ENCODE measurements at places on chromosomes 16 and 17. TPM values are rescaled to one million over a fixed set of nuclear protein-coding genes. Genes with fewer than 3 reads are reported as not detected.

The ENO3 gene
- total RNA-seq: 1.7 TPM

The CCL14 gene
- total RNA-seq: not detected

The RAPGEFL1 gene
- 0.23 TPM for total RNA-seq

The CDH3 gene
- not detected for total RNA-seq

The SALL1 gene
- total RNA-seq: 6.4 TPM
